DMS79 treated with DMSO at 0.1 percent for 48 hours (cell line): ENCODE measurements at places on chromosomes 2 and 18.

GRCh38 chr2:516944-517343 is 160.3 kb downstream of the TMEM18 start:
- DNase-seq: no peak

DNA sequence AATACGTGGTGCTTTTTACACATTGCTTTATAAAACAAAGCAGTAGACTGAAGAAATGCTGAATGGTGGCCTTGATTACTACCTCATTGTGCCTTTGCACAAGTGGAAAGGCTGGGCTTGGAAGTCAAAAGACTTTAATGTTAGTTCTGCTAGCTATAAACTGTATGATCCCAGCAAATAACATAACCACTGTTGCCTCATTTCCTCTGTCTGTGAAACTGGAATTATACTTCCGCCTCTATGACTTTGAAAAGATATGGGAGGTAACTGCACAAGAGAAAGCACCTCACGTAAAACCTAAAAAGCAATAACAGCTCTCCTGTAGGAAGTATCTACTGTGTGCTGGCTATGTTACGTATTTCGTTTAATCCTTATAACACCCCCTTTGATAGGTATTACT is 43.4 kb upstream of the DSC1 start:
- no peak for DNase-seq

- DNase-seq: no peak
Observed at GRCh38 chr2:105378276-105378840, 20.5 kb downstream of the FHL2 start.

DNA sequence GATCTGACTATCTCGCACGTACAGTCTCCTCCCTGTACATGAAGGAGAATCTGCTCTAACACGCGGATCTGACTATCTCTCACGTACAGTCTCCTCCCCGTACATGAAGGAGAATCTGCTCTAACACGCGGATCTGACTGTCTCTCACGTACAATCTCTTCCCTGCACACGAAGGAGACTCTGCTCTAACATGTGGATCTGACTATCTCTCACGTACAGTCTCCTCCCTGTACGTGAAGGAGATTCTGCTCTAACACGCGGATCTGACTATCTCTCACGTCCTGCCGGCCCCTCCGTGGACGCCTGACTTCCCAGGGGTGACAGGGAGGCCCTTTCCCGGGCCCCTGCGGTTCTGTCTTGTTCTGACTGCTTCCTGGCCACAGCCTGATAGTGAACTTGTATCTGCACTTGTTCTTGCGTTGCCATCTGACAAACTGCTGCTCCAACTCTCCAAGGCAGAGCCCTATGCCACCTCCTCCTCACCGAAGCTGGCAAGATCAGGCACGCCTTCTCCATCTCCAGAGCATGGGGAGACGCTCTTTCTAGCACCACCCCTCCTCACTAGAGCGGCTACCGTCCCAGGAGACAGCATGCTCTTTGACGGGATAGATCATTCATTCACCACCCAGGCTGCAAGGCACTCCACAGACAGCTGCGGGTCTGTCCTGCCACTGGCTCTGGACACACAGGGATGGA is 238.6 kb downstream of the TWIST2 start:
- peak; percentile 2 for DNase-seq

- no peak for DNase-seq
Observed at GRCh38 chr2:53770264-53770663, 2.7 kb downstream of the CHAC2 start.

- no peak for DNase-seq
Observed at GRCh38 chr18:46892842-46893241, 24.5 kb downstream of the PIAS2 start.

- DNase-seq: no peak
Observed at GRCh38 chr2:196162586-196163175, 8.7 kb downstream of the STK17B start.

- no peak for DNase-seq
Observed at GRCh38 chr18:76654577-76654976, 159.5 kb upstream of the ZNF516 start.

DNA sequence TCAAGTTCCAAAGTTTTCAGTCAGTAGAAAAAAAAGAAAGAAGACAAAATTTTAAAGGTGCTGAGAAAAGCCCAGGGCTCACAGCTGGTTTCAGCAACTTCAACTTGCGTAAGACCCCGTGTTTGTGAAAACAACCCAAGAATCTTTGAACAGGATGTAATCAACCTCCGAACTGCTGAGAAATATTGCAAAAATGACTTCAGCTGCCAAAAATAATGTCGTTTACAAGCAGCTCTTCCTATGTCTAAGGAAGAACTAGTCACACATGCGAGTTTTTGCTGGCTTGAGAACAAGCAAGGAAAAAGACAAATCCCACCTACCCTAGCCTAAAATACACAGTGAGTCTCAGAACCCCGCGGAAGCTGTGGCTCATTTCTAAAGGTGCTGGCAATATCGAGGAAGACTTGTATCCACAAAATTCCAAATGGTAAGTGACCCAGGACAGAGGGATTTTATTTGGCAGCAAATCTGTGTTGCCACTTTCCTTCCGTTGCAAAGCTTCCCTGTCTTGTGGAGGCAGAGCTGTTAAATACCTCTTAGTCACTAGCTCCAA is 59.8 kb upstream of the SLC8A1 start:
- DNase-seq: no peak

DNA sequence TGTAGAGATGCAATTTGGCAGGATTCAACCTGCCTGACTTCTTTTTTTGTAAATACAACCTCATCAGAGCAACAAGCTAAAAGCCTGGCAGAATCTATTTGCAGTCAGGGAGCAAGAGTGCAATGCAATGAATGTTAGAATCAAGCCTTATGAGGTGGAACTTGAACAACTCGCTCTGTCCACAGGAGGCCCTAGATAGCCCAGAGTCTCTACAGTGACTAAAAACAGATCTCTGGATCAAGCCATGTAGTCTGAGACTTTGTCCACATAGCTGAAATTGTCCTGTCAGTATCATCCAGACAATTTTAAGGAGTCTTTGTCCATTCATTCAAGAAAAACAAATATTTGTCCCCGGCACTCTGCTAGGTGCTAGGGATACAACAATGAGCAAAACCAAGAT is 32.0 kb upstream of the CDK5R2 start:
- DNase-seq: peak; percentile 37

DNA sequence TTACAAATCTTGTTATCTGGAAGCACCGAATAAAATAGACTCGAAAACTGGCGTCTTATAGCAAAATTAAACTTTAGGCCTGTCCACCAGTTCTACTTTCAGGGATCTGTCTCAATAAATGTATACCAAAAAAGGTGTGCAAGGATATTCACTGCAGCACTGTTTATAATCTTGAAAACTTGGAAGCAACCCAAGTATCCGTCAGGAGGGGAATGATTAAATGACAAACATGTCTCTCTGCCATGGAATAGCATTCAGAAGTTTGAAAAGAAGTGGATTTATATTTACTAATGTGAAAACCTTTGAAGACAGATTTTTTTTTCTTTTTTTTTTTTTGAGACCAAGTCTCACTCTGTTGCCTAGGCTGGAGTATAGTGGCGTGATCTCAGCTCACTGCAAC is 32.3 kb upstream of the SATB2 start:
- DNase-seq: no peak

DNA sequence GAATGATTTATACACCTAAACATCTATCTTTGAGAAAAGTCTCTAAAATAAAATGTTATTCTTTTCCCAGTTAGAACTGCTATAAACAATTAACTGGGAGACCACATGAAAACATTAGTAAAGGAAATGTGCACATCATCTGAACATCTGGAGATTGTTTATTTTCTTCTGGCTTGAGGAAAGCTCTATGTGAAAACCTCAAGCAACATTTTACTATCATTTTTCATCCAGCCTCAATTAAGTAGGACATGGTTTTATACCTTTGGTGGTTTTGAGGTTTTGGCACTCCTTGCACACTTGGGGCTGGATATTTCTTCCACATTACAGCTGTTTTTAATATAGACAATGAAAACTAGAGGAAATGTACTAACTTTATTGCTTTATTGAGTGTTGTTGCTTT is 609.5 kb upstream of the SLC8A1 start:
- DNase-seq: no peak

DNA sequence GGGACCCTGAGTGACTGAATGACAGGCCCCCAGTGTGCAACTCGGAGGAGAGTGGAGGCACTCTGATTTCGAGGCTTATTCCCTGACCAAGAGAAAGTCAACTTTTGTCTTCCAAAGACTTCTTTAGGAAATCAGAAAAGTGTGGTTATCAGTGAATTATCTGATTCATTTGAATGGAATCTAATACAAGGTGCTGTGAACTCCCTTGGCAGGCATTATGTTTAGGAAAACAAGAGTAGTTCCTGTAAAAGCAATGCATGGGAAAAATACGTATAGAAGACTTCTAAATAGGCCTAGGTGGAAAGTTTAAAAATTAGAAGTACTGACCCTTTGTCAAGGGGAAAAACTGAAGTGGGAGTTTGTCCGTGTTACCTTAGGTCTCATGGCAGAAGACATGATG is 269.4 kb downstream of the GBX2 start:
- no peak for DNase-seq

DNA sequence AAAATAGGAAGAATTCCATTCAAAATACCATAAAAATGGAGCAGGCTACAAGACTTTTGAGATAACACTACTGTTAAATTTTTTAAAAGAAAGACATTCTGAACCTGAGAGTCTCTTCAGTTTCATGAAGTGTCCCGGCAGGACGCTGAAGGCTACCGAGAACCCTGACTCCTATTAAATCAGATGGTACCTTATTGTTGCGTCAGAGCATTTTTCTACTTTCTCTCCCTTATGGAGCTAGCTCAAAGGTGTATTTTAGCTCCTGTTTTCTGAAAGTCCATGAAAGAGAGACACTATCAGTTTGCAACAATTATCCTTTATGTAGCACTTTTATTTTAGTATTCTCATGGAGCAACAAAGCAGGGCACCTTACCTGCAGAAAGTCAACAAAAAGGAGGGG is 626.7 kb downstream of the IRS1 start:
- no peak for DNase-seq

- peak; percentile 27 for DNase-seq
Observed at GRCh38 chr2:207484444-207485391, 45.0 kb upstream of the CREB1 start.

DNA sequence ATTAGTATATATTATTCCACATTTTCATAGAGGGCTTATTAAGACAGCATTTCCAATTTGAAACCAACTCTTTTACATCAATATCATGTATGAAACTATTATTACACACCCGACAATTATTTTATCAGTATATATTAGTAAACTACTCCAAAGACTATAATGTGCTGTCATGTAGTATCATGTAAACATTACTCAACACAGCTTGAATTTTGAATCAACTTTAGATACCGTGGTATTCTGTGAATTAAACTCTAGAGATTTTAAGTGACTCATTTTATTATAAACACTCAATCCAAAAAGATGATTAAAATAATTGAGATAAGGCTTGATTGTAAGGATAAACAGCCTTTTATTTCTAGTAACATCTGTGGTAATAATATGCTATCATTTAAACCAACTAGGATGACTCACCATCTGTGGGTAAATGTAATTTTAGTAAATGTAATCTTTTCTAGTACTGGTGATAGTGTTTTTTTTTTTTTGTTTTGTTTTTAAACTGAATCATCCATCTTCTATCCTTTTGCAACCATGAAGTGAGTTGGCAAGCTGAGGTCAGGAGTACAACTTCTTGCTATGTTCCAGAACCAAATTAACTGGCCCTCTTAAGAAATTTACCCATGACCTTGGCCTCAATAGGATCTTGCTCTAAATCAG is 144.3 kb upstream of the SMAD7 start:
- no peak for DNase-seq

DNA sequence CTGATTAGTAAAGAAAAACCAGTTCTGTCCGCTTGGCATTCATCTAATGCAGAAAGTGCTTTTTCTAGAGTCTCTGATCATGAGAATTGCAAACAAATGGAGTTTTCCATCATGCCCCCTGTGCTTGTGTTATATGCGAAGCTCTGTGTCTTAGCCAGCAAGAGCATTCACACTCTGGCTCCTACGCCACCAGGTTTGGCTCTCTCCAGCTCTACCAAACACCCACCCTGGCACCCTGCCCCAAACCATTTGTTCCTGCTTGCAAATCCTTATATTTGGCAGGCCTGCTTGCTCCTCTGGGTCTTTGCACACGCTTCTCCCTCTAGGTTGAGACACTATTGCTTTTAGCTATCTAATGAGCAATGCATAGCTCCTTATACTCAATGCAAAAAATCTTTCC is 204.1 kb upstream of the CYRIA start:
- DNase-seq: no peak

- DNase-seq: no peak
Observed at GRCh38 chr2:44843641-44844310, 97.7 kb upstream of the SIX3 start.

DNA sequence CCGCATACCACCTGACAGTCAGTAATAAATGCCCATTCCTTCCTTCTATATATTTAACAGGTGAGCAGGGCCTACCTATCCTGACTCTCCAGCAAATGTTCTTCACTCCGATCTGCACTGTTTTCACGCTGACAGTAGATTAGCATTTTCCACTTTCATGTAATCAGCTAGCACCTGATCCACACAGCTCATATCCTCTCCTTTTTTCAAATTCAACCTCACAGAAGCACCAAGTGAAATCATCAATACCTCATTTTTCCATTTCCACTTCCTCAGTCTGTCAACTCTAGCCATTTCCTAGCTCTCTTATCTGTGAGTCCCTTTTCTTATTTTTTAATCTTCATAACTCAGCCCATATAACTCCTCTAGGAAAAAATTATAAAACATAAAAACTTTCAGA is 402.8 kb downstream of the ZEB2 start:
- DNase-seq: no peak

- DNase-seq: no peak
Observed at GRCh38 chr2:226705133-226705886, 94.3 kb downstream of the IRS1 start.

DNA sequence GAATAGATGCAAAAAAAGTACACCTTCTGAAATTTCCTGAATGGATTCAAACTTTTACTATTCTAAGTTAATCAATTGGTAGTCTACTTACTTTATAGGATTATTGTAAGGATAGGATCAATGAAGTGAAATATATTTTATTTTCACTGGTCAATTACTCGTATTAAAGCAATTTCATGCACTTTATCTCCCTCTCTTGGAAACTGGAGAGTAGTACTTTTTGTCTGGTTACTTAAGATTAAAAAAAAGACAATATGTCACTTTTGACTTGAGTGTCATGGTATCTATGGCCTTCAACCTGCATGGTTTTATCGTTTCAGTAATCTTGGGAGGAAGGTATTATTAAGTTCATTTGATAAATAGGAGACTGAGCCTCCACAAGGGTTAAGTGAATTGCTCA is 1.0 kb upstream of the KYNU start:
- no peak for DNase-seq

- DNase-seq: no peak
Observed at GRCh38 chr2:118990757-118991545, 49.0 kb downstream of the MARCO start.

DNA sequence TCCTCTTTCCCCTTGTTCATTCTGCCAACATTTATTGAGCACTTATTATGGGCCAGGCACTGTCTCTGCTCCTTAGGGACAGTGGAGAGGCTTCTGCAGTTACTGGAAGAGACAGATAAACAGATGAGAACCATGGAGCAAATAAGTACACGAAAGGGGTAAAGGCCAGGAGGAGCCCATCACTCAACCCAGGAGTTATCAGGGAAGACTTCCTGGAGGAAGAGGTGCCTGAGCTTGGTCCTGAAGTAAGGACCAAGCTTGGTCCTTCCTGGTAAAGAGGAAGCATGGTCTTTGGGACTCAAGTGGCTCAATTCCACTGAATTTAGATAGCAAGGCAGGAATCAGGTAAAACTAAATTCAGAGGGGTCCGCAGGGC is 1.7 kb downstream of the ACTG2 start:
- no peak for DNase-seq

- no peak for DNase-seq
Observed at GRCh38 chr2:198339116-198339515, 534.7 kb downstream of the PLCL1 start.
